Iris pigment epithelial cell (primary cell): ENCODE measurements at places on chromosomes 16 and 17.

GRCh38 chr17:81612172-81612970 is 24.5 kb downstream of the NPLOC4 start:
- DNase-seq, result no peak

GRCh38 chr17:1474402-1475189 is 17.9 kb downstream of the MYO1C start:
- no peak for DNase-seq

- no peak for DNase-seq
These were observed 15.7 kb upstream of the MRC2 start for GRCh38 chr17:62611728-62612127.

DNA sequence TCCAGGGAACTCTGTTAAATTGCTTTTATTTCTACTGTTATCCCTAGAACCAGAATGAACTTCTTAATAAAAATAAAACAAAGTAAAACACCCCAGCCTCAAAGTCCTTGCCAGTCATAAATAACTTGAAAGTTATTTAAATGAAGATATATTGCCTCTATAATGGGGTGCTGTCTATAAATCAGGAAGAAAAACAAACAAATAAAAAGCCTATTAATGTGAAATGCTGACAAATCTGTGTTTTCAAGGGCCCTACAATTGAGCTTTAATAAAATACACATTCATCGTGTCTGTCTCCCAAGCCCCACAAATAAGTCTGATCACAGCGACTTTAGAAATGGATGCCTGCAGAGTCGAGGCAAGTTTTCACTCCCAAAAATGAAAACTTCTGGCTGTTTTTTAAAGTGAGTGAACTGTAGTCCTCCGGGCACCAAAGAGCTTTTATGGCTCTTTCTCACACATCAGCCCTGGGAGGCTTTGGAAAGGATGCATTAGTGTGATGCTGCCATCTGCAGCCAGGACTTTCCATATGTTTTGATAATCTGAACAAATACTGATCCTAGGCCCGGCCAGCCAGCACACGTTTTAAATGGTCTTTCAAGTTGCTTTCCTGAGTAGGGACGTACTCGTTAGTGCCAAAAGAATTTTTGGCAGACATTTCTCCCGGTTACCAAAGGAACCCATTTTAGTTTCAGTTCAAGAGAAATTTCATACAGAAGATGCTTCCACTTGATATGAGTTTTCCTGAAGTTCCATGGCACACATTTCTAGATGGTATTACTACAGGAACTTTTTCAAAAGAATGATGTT is 16.3 kb downstream of the NACA2 start:
- peak; percentile 45 for DNase-seq

GRCh38 chr16:10466861-10467260 is 81.0 kb downstream of the ATF7IP2 start:
- peak; percentile 68 for DNase-seq

- no peak for DNase-seq
These were observed 259.1 kb upstream of the ERCC4 start for GRCh38 chr16:13660807-13661206.

DNA sequence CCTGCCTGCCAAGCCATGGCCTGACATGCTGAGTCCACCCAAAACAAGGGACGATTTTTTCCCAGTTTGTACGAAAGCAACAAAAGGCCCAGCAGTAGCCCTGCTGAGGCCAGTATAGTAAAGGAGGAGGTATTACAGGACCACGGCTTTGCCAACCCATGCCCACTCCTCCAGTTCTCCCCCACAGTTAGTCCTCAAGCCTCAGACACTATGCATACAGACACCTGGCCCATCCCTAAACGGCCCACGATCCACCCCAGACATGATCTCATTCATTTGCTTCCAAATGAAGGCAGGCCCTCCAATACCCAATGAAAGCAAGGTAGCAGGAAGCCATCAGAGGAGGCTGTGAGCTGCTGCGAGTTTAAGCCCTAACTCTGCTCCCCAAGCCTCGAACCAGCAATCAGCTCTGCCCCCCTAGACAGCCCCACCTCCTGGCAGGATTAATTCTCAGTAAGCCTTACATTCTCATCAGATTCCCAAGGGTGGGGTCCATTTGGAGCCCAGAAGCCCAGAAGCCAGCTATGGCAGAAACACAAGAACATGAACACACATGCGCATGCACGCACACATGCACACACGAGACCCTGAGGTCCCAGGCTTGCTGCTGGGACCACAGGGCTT is 4.9 kb downstream of the HDAC5 start:
- no peak for DNase-seq

DNA sequence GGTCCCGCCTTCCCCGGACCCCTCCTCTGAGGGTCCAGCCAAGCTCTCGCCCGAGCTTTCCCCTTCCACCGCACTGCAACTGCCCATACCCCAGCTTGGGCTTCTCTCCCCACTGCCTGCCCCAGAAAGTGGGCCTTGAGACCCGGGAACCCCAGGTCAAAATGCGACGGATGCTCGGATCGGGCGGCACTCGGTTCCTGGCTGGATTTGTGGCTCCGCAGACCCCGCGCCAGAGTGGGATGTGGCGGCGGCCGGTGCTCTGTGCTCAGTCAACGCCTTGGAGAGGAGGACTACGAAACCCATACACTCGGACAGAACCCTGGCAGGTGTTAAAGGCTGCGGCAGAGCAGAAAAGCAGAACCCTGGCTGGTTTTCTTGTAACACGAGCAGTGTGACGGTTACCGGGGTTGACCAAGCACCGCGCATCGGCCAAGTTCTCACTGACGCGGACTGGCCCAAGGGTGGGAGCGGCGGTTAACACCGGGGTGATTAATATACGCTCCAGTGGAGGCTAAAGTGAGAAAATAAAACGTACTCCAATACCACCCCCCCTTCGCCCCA is 885 bp upstream of the SLFN13 start:
- DNase-seq, result peak; percentile 42

GRCh38 chr16:55559933-55560516 is 6.5 kb upstream of the CAPNS2 start:
- DNase-seq, result no peak

DNA sequence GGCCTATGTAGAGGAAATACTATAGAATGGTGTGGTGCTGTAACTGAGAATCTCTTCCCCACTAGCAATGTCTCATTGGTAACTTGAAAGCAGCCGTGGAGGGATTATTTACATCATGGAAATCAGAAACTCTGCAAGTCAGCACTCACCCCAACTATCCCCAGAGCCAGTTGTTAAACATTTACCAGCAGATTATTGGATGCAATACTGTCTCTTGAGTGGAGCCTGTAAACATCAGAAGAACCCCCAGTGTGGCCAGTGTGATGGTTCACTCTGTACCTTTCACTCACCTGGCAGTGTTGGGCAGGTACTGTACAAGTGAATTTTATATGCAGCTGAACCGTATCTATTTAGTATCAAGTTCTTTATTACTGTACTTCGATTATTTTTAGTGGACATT is 299.8 kb upstream of the SALL1 start:
- DNase-seq, result no peak

DNA sequence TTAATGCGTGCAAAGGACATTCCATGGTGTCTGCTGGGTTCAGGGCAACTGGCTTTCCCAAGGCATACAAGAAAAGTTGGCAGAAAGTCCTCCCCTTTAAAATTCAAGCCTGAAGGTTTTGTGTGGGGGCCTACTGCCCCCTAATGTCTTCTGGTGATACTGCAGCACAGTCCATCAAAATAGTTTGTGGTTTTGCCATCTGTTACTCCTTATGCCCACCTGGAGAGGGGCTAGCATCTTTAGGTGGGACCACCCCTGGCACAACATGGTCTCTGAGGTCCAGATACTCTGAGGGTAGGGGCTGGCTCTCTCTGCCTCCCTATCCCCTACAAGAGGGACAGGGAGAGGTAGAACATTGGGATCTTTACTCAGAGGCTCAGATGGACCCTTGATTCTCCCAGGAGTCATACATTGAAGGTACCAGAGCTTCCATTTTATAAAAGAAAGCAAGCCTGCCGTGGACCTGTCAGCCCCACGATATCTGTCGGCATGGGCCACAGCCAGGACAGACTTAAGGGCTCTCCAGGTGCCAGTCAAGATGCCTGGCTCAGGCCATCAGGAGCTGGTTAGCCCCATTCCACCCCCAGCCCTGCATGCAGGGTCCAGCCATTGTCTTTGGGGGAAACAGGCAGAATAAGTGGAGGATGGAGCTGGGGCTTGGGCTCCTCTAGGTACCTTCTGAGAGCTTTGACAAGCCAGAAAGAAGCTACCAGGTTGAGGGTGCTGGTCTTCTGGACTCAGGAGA is 6.3 kb downstream of the ESRP2 start:
- DNase-seq, result peak; percentile 52

- peak; percentile 88 for DNase-seq
These were observed 11.2 kb upstream of the CEP20 start for GRCh38 chr16:15899538-15900100.

DNA sequence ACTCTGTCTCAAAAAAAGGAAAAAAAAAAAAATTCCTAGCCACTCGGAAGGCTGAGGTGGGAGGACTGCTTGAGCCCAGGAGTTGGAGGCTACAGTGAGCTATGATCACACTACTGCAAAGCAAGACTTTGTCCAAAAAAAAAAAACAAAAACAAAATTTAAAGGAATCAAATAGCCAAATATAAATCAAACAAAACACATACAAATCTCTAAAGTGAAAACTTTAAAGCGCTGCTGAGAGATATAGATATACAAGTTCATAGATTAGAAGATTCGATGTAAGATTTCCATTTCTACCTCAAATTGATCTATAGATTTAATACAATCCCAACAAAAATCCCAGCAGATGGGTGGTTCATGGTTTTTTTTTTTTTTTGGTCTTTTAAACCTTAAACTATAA is 83.6 kb downstream of the TTC19 start:
- no peak for DNase-seq

DNA sequence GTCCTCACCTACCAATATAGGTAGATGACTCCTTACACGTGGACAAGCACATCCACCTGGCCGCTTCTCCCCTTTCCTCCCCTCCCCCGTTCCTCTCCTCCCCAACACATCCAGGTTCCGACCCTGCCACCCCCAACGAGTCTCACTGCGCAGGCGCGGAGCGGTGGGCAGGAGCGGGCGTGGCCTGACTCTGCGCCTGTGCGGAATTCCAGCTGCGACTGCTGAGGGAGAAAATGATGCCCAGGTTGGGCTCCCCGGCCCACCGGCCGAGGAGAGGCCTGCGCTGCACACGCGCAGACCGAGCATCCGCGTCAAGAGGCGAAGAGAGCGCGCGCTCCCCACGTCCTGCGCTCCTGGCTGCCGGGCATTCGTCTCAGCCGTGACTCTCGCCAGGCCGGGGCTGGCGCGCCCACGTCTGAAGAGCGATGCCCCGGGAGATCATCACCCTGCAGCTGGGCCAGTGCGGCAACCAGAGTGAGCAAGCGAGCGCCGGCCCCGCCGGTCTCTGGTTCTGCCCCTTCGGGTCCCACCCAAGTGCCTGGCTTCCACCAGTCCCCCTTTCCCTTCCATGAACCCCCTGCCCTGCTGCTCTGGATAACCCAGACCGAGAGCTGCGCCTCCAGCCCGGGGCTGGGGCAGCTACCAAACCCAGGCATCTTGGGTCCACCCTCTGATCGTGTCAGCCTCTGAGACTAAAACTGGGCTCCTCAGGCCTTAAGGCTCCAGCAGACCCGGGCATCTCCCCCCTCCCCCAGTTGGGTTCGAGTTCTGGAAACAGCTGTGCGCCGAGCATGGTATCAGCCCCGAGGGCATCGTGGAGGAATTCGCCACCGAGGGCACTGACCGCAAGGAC is at the start of gene TUBG2:
Gene TUBG2 (plus strand): TSS at position 206 of the 853 bp plus-strand sequence. CDS start 220 bp downstream, at position 426.
- DNase-seq, result peak; percentile 84

DNA sequence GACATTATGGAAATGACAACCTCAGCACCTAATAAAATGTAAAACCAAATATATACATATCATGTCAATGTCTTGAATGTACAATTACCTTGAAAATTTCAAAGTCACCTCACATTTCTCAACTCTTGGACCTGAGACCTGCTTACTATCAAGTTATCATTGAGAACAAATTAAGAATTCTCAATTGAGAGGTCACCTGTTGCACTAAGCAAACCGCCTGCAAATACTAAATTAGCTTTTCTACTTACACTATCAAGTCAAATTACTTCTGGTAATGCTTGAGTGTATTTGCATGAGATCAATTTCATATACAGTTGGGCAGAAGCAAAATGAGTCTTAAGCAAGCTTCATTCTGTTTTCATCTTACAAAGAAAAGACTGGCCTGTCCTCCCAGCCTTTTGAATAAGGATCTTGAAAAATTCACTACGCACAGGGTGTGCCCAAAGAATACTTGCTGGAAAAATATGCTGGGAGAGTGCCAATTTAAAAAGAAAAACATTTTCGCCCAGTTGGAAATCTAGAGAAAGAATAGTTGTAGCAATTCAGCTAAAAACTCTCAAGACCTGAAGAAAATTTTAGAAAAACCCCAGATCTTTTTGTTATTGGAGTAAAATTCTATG is 35.7 kb downstream of the KANSL1 start:
- DNase-seq, result peak; percentile 39

DNA sequence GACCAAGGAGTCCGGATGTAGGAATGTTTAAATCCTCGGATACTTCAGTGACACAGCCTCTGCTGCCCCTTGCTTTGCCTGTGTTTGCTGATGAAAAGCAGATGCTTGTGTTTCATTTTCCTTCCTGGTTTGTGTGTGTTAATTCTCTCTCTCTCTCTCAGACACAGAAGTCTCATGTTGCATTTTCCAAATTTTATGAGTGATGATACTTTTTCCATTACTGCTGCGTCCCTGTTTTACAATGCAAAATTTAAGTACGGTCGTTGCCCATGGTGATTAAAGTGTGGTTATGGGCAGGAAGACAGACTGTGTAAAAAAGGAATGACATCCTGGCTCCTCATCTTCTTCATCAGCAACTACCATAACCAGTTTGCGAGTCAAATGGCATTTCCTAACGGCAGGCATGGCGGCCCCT is 5.7 kb downstream of the RMI2 start:
- peak; percentile 62 for DNase-seq

DNA sequence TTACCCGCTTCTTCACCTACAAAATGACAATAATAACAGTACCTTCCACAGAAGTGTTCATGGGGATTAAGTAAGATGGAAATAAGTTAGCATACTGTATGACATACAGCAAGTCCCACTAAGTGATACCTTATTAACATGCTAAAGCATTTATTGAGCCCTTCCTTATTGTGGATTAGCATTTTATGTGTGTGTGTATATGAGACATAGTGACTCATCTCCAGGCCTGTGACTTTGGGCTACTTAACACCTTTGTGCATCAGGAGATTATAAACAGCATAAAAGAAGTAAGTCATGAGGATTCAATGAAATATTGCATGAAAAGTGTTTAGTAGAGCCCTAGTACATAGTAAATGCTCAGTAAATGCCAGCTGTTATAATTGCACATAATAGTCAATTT is 52.9 kb downstream of the CA10 start:
- DNase-seq, result no peak

DNA sequence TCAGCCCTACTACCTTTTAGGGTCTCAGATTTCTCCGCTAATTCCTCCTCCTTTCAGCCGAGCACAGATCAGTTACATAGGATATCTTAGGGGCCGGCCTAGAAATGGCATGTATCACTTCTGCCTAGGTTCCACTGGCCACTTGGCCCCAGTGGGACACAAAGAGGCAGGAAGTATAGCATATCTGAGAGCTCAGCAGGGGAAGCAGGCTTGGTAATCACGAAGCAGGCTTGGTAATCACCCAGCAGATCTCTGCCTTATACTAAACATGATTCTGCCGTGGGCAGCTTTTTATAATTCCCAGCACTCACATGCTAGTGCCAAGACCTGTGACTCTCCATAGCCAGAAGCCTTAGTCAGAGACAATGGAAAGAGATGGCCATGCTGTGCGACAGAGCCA is 59.6 kb upstream of the CACNG5 start:
- DNase-seq, result no peak

GRCh38 chr17:34503528-34504195 is 75.7 kb upstream of the TMEM132E start:
- no peak for DNase-seq
